ENCODE measurements at places on chromosomes 6 and 20. TPM values are rescaled to one million over a fixed set of nuclear protein-coding genes. Genes with fewer than 3 reads are reported as not detected.

DNA sequence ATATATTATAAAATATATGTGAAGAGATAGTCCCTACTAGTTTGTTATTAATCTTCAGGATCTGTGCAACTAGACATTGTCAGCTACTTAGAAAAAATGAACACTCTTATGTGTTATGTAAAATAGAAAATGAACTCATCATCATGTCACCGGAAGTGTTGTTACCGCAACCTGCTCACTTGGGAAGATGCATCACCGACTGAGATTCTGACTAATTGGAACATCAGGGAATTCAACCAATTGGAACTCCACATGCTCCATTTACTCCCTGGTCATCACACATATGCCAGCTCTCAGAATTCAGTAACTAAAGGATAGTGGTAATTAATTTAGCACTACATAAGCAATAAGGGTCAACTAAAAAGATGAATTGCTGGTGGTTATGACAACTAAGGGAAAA lies 16.7 kb upstream of the B3GAT2 start:
- DNase-seq: no peak

DNA sequence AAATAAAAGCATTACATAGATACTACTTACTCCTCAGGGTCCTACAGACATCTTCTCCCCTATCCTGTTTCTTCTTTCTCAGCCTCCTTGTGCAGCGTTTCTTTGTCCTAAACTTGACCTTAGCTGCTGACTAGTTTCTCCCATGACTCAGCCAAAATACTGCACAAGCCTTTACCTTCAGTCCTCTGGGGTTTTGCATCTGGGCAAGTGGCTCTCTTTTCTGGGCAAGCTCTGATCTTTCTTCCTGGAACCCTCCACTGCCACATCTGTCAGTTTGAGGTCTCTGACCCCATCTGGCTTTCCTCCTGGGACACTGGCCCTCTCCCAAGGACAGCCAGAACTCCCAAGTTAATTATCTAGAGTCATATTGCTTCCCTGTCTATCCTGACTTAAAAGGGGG lies 838.4 kb downstream of the DHX35 start:
- DNase-seq: peak; percentile 62

DNA sequence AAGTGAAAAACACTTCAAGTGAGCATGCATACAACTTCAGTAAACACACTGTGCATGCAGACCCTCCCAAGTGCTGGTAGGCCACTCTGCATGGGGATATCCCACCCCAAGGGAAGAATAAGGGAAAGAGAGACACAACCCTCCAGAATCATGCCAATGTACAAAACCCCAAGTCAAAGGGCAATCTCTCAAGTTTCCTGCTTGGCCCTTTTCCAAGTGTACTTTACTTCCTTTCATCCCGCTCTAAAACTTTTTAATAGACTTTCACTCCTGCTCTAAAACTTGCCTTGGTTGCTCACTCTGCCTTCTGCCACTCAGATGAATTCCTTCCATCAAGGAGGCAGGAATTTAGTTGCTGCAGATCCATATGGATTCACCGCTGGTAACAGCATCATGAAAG lies 205.7 kb upstream of the PROKR2 start:
- no peak for DNase-seq

- no peak for DNase-seq
Observed at GRCh38 chr6:52457096-52457495, 37.0 kb downstream of the EFHC1 start.

DNA sequence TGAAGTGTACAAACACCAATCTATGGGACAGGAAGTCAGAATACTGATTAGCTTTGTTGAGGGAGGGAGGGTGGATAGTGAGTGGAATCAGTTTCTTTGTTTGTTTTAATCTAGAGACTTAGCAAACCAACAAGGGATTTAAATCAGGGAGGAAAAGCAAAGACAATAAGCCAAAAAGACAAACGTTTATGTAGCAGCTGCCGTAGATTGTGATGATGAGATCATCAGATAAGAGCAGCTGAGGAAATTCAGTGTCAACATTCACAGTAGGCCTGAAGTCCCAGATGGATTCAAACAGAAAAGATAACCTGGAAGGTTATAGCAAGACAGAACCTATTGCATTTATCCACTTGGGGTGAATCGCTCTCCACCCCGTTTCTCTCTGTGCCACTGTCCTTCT lies 104.9 kb upstream of the SYNDIG1 start:
- DNase-seq: no peak

- no peak for DNase-seq
Observed at GRCh38 chr6:24883618-24884017, 52.1 kb downstream of the RIPOR2 start.

DNA sequence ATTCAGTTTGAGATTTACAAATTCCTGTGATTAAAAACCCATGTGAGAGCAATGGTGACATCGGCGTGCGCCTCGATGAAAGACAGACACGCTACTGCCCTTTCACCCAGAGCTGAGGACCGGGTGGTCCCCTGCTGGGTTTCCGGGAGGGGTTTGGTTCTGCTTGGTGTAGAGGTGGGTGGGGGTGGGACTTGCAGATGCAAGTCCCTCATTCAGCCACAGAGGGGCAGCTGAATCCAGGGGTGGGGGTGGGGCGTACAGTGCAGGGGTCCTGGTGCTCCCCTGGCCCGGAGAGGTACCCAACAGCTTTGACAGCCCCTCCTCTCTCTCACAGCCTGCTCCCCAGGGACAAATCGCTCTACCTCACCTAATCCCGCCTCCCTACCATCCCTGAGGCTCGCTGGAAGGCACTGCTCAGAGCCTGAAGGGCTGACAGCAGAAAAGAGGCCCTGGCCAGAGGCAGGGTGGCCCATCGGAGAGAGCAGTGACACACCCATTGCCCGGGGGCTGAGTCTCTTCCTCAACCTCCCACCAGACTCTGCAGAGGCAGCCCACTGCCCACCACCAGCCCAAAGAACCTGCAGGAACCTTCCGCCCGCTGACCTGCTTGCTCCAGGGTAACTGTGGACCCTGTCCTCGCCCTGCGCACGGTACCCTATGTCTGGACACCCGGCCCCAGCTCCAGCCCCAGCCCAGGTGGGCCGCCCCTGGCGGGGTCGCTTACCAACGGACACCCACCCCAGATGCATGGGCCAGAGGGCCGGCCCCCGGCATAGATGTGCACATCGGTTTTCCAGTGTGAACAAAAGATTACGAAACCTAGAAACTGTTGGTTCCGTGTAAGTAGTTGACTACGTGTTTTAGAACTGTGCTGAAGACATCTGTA lies 118.4 kb downstream of the JPH2 start:
- DNase-seq: peak; percentile 41

GRCh38 chr6:96235927-96236326 lies 220.2 kb downstream of the FUT9 start:
- DNase-seq: no peak

- no peak for DNase-seq
Observed at GRCh38 chr6:8234321-8234720, 132.0 kb upstream of the EEF1E1 start.

Gene TPX2
- total RNA-seq: 0.81 TPM

Gene VIP
- total RNA-seq: 0.39 TPM

Gene LKAAEAR1
- not detected for total RNA-seq

Gene BIRC7
- total RNA-seq: 0.60 TPM

Gene NANP
- 5.1 TPM for total RNA-seq

Gene FAM50B
- total RNA-seq: 10.7 TPM

Gene UCKL1
- 47.6 TPM for total RNA-seq

Gene ULBP2
- total RNA-seq: 3.0 TPM

Data from ureter (tissue), 1 donor.